ENCODE measurements at places on chromosomes 2 and 18. TPM values are rescaled to one million over a fixed set of nuclear protein-coding genes. Genes with fewer than 3 reads are reported as not detected.

The E2F6 gene
- total RNA-seq = 19.4 TPM

The TTC27 gene
- 10.5 TPM for total RNA-seq

The TBR1 gene
- not detected for total RNA-seq

The UGT1A4 gene
- not detected for total RNA-seq

The MEP1B gene
- total RNA-seq = not detected

The TUBA3E gene
- not detected for total RNA-seq

The TMEM247 gene
- not detected for total RNA-seq

The MALL gene
- total RNA-seq = 46.4 TPM

The LYG2 gene
- not detected for total RNA-seq

The CTLA4 gene
- total RNA-seq = not detected

The GTF2A1L gene
- 66.9 TPM for total RNA-seq

The PPP1R1C gene
- 27.4 TPM for total RNA-seq

The OTX1 gene
- not detected for total RNA-seq

The C2orf78 gene
- not detected for total RNA-seq

All from uterus (tissue), 4 donors.